ENCODE measurements at places on chromosomes 6 and 20.

- no peak for DNase-seq
These were observed 36.6 kb downstream of the NKX2-4 start for GRCh38 chr20:21360705-21361104.

DNA sequence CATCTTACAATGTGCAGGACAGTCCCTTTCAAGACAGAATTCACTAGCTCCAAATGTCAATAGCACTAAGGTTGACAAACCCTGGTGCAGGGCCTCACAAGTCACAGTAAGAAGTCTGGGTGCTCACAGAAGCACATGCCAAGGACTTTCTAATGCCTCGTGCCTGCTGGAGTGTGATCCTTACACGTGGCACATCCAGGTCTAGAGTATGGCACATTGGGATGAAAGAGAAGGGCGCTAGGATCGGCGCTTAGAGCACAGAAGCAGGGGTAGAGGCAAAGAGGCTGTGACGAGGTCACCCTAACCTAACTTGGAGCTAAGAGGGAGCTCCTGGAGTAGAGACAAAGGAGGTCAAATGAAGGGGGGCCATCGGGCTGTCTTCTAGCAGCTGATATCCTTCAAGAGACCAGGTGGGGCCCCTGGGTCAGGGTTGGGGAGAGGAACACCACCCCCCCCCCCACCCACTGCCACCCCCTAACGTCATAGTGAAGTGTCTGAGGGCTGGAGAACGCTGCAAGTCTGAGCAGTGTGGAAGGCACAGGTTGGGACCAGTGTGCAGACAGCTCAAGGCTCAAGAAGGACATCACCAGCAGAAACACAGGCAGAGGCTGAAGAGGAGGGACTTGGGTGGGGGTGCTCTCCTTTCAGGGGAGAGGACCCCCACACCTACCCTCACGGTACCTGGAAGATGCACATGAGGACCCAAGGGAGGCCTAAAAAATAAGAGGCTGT lies 97.8 kb upstream of the MRPS10 start:
- no peak for DNase-seq

- DNase-seq: no peak
These were observed 6.7 kb upstream of the TRAF3IP2 start for GRCh38 chr6:111612379-111612778.

DNA sequence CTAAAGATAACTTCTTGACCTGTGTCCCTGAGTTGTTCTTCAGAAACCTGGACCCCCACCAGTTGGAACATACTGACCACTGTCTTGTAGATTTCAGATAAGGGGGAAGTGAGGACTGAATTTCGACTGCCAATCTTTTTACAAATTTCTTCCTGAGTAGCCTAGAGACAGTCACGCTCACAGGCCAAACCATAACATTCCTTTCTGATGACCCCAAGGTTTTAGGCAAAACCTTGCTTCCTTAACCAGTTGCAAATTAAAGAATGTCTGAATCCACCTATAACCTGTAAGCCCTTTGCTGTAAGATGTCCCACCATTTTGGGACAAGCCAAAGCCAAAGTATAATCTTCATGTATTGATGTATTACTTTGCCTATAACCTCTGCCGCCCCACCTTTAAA lies 306.9 kb downstream of the LRFN2 start:
- no peak for DNase-seq

DNA sequence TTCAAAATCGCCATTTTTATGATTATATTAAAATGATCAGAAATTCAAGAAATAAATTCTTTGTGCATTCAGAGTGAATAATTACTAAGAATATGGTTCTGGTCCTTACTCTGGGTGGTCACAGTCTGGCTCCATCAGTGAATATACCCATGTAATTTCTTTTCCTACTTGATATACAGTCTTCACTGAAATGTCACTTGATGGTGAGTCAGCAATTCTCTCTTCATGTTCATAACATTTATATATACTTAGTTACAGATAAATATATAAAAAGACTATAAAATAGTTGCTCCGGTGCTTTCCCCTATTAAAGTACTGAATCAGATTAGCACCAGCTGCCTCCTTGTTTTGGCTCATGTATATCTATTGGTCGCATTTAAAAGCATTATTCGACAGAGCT lies 56.4 kb upstream of the MTRF1L start:
- no peak for DNase-seq

- no peak for DNase-seq
These were observed 305.8 kb upstream of the RSPO3 start for GRCh38 chr6:126812651-126813050.

DNA sequence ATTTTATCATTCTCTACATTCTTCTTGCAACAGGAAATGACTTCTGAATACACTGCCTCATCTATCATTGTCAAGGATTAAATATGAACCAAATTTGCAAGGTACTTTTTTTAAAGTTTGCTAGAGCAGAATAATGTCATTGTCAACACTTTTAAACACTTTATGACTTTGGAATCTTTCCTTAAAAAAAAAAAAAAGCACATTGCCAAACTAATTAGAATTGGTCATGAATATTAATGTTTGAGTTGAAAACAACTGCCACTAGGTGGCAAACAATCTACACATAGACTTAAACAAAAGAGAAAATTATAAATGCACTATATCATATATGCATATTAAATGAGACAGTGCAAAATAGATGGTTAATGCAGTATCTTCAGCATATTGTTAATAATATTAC lies 32.5 kb upstream of the TMEM244 start:
- DNase-seq: no peak

DNA sequence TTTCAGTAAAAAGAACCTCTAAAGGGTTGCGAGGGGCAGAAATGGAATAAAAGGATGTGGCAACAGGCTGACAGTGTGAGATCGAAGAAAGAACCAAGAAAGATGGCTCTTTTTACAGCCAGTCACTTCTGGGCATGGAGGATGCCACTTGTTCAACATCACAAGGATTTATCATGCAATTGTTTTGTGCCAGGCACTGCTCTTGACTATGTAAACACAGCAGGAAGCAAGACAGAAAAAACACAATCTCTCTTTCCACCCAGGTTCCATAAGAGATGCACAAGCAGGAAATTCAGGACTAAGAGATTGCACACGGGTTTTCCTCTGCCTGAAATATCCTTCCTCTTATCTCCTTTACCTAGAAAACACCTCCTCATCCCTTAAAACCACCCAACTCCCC lies 38.0 kb downstream of the FOXA2 start:
- no peak for DNase-seq

DNA sequence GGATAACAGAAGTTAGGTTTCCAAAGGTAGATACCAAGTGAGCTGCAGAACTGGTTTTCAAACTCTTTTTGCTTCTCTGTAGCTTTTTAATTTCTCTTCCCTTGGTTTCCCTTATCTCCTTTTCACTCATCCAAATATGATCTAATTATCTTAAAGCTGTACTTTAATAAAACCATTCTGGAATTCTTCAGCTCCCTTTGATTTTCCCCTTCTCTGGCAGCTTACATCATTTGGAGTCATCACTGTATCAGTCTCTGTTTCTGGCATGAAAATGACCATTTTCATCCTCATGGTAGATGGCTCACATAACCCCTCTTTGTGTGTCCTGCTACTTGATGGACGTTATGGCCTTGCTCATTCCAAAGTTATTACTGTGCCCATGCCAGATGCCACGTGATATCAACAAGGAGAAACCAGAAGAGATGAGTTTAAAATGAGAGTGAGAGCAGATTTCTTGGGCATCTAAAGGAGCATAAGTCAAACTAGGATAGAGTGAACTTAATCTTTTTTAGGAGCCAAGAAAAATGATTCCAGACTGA lies 620.2 kb downstream of the QKI start:
- no peak for DNase-seq

GRCh38 chr6:137589067-137589848 lies 95.1 kb upstream of the OLIG3 start:
- DNase-seq: peak; percentile 86

GRCh38 chr6:32173051-32173727 lies 2.7 kb downstream of the AGPAT1 start:
- DNase-seq: no peak

DNA sequence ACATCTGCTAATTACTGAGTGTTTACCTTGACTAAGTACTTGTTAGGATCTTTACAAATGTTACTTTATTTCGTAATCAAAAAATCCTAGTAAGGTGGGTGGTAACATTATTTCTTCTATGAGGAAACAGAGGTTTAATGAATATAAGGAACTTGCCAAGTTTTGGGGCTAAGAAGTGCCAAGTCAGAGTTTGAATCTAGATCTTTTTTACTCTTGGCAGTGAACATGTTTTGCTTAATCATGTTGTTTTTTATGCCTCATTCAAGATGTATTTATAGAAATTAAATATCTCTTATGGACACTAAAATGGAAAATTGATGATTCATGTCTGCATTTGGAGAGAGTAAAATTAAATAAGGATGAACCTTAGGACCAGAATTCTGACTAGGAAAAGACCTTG lies 393.7 kb downstream of the UTRN start:
- no peak for DNase-seq

GRCh38 chr6:117142142-117142541 lies 123.2 kb upstream of the VGLL2 start:
- no peak for DNase-seq

- DNase-seq: no peak
These were observed 401.2 kb upstream of the HTR1E start for GRCh38 chr6:86536121-86536520.

- DNase-seq: no peak
These were observed 123.9 kb downstream of the COL12A1 start for GRCh38 chr6:75081921-75082320.

- no peak for DNase-seq
These were observed 3.6 kb downstream of the FOXC1 start for GRCh38 chr6:1613346-1613687.

DNA sequence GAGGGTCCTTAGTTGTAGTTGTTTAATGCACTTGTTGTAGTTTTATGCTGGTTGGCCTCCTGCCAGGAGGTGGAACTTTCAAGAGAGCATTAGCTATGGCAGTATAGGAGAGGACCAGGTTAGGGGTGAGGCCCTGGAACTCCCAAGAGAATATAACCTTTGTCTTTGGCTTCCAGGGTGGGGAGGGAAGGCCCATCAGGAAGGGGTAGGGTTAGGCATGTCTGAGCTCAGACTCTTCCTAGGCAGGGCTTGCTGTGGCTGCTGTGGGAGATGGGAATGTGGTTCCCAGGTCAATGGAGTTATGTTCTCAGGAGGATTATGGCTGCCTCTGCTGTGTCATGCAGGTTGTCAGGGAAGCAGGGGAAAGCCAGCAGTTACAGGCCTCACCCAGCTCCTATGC lies 20.0 kb upstream of the GABRR1 start:
- DNase-seq: no peak

DNA sequence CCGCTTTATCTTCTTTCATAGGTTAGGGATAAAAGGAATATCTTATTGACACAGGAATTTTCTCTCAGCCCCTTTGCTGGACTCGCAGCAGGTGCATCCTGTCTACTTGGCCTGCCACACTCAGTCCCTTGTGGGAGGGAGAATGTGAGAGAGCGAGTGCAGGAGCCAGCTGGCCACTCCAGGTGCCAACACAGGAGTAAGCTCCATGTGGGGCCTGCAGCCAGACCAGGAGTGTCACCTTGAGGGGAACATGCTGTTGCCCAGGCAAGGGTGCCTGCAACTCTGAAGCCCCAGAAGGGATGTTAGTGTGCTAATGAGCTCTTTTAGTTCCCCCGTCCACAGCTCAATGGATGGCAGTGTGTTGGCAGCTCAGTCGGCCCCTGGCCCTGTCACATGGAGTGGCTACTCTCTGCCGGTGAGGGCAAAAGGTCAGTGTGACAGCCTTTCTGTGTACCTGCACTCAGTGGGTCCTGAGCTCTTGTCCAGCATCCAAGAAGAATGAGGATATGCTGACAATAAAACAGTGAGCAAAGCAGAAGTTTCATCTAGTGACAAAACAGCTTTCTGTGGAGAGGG lies 57.1 kb downstream of the CRYBG1 start:
- DNase-seq: no peak

- no peak for DNase-seq
These were observed 70.8 kb downstream of the CDKAL1 start for GRCh38 chr6:20605061-20605460.

DNA sequence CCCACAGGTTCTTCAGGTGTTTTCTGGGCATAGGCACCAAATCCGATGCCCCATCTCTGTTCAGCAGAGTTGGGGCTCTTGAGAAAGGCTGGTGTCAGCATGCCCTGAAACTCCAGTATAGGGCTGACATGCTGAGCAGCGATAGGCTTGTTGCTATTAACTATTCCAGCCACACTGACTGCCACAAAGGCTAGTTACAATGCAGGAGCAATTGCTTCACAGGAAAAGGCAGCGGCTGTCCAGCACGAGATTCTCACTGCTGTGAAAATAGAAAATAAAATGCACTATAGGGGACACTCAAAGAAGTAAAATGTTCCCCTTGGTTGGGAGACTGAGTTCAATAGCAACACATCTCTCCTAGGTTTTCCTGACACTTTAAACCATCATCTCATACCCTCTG lies 112.4 kb downstream of the BFSP1 start:
- DNase-seq: no peak
